Left ventricle myocardium superior (tissue), 1 donor: ENCODE measurements at places on chromosomes 3 and 15.

GRCh38 chr3:102113421-102114041 is 264.2 kb downstream of the NFKBIZ start:
- DNase-seq, result no peak

- no peak for DNase-seq
Measured at GRCh38 chr3:193662757-193663322, 69.8 kb downstream of the OPA1 start.

DNA sequence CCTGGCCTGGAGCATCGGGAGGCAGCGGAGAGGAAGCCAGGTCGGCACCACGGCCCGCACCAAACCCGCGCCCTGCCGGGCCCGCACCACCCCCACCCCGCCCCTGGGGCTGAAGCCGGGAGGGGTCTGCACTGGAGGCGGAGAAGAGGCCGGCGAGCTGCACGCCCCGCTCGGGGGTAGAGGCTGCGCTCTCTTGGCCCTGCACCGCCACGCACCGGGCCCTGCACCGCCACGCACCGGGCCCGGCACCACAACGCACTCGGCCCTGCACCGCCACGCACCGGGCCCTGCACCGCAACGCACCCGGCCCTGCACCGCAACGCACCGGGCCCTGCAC is 41.4 kb downstream of the MUC20 start:
- no peak for DNase-seq

DNA sequence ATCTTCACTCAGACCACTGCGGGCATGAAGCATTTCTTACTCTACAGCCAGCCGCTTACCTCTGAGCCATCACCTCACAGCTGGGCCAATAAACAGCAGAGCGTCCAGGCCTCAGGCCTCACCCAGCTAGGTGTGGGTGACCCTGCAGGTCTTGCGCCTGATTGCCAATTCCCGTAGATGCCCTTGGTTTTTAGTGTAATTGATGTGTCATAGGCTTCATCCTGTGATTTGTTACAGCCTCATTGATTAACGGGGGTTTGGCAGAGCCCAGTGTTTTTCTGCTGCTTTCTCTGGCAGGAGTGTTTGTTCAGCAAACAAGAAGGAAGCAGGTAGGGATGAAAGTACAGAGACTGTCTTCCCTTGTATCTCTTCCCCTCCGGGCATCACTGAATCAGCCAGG is 49.6 kb upstream of the BNIP2 start:
- DNase-seq, result no peak

DNA sequence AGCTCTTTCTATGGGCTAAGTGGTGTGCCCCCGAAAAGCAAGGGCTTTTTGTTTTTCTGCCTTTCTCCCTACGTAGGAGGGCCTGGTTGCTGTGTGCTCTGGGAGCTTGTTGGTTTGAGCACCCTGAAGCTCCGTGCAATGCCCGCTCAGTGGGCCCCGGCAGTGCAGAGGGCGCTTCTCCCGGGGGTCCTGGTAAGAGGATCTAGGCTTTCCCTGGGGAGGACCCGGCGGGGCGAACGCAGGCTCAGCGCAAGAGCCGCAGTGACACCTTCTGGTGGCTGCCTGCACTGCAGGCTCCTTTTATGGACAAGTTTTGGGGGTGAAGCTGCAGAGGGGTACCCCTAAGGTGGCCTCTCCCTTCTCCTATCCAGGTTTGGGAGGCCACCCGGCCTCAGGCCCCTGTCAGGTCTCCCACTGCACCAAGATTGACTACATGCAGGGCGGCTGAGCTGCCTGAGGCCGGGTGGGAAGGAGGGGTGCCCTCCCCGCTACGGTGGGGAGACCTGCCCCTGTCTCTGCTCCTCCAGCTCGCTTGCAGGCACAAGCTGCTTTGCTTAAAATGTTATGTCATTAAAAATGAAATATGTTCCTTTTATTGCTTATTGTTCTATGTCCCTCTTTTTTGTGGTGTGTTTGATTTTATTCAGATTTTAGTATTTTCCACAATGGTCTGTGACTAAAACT is 387.9 kb downstream of the GABRG3 start:
- DNase-seq, result no peak

- peak; percentile 22 for DNase-seq
Measured at GRCh38 chr15:25178835-25179672, 224.3 kb downstream of the SNRPN start.

DNA sequence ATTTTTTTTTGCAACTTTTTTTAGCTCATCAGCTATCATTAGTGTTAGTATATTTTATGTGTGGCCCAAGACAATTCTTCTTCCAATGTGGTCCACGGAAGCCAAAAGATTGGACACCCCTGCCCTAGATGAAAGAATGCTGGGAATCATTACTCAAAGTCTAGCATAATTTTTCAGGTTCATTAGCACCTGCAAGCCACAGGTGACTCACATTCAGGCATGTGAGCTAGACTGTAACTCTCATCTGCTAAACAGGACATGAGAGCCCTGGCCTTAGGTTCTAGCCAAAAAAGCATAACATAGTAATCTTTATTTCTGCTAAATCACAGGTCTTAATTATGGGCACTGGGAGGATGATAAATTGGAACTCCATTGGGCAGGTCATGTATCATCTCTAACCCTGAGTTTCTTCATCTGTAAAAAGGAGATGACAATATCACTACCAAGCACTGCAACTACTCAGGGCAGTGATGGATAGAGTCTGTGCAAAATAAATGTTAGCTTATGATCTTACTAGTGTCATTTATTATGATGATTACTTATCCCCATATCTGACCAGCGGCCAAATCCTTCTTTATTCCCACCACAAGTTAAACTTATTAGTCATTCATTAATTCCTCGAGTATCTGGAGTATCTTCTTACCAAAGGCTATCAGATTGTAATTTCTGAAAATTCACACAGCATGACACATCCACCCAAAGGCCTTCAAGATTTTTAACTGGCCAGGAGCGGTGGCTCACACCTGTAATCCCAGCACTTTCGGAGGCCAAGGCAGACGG is 125.0 kb downstream of the PLD1 start:
- DNase-seq, result no peak

DNA sequence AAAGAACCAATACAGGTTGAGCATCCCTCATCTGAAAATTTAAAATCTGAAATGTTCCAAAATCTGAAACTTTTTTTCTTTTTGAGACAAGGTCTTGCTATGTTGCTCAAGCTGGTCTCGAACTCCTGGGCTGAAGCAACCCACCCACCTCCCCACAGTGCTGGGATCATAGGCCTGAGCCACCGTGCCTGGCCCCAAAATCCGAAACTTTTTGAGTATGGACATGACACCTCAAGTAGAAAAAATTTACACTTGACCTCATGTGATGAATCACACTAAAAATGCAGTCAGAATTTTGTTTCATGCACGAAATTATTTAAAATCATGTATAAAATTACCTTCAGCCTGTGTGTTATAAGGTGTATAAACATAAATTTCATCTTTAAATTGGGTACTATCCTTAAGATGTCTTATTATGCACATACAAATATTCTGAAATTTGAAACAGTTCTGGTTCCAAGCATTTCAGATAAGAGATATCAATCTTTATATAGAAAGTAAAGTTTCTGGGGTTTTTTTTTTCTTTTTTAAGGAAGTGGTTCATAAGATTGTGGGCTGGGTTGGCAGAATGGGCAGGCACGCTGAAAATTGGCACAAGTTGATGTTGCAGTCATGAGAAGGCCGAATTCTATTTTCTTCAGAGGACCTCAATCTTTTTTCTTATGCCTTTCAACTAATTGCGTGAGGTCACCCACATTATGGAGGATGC is 72.5 kb downstream of the SPRED1 start:
- no peak for DNase-seq

- DNase-seq, result no peak
Measured at GRCh38 chr3:60746695-60747416, 504.4 kb downstream of the FHIT start.

DNA sequence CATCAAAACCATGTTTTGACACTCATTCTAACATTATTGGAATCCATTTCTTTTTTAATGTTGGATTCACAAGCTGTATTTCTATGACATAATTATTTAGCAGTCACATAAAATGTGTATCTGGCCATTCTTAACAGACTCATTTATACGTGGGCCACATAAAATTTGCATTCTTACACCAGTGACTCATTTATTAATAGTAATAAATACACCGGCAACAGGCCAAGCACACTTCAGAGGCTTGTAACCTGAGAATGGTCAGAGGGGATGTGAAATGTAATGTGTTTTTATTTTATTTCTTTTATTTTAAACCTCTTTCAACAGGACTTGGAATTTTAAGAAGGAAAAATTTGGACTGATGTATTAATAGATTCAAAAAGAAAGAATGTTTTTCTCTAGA is 384.9 kb upstream of the RARB start:
- no peak for DNase-seq

DNA sequence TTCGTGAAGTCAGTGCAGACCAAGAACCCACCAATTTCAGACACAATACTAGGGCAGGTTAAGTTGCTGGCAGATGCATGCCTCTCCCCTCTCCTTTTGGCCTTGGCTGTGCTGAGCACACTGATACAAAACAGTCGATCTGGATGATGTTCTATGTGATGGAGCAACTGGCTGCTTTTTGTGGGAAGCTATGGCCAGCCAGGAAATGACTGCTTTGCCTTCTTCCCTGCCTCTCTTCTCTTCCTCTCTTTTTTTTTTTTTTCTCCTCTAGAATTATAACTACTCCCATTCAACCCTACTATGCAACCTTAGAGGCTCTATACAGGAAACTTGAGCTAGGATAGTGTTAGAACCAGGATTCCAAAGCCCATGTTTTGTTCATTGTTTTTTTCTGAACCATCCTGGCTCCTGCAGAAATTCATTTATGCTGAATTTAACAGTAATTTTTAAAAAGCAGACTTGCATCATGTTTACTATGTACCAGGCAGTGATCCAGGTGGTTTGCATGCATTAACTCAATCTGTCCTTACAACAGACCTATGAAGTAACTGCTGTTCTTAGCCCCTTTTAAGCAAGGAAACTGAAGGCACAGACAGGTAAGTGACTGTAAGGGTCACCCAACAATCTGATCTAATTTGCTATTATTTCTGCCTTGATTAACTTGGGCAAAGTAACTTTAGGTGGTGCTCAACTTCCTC is 62.9 kb downstream of the PLD1 start:
- no peak for DNase-seq

- no peak for DNase-seq
Measured at GRCh38 chr3:184771301-184772127, 40.5 kb upstream of the VPS8 start.

DNA sequence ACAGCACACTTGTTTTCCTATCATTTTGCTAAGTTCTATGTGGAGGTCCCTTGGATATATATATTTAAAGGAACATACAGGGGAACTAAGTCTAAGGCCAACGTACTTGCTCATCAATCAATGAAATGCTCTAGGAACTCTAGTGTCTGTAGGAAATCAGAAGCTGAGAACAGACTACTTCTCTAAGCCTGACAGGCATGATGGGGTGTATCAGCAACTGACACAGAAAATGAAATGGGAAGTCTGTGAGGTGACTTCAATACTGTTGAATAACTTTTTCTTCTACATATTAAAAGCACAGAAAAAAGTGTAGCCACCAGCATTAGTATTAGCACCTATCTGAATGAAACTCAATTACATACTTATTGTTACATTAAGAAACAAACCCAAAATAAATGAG is 56.9 kb upstream of the CSPG5 start:
- DNase-seq, result no peak
